ENCODE measurements at places on chromosomes 2 and 18.

DNA sequence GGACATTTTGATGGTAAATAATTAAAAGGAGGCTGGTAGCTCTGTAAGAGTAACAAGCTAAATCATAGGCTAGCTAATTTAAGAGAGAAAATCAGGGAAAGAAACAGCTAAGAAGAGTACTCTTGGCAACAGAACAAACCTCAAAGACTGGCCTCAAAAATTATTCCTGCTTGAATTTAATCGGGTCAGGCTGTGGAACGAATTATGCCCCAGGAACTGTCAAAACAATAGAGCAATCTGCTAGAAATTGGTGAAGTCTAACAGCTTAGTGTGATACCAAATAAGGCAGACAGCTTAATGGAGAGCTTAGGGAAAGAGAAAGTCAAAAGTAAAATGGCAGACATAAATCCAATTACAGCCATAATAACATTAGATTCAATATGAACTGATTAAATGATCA is 215.7 kb downstream of the MREG start:
- no peak for DNase-seq

GRCh38 chr2:148508878-148509287 is 135.7 kb upstream of the EPC2 start:
- DNase-seq = no peak

GRCh38 chr2:209629597-209629996 is 142.0 kb upstream of the UNC80 start:
- no peak for DNase-seq

DNA sequence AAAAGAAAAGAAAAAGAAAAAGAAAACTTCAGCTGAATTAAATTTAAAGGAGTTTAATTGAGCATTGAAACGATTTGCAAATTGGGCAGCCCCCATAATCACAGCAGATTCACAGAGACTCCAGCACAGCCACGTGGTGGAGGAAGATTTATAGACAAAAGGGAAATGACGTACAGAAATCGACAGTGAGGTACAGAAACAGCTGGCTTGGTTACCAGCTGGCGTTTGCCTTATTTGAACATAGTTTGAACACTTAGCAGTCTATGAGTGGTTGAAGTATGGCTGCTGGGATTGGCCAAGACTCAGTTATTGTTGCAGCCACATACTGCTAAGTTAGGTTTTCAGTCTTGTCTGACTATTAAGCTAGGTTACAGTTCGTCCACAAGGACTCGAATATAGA is 312.2 kb upstream of the SLC14A2 start:
- DNase-seq = no peak

DNA sequence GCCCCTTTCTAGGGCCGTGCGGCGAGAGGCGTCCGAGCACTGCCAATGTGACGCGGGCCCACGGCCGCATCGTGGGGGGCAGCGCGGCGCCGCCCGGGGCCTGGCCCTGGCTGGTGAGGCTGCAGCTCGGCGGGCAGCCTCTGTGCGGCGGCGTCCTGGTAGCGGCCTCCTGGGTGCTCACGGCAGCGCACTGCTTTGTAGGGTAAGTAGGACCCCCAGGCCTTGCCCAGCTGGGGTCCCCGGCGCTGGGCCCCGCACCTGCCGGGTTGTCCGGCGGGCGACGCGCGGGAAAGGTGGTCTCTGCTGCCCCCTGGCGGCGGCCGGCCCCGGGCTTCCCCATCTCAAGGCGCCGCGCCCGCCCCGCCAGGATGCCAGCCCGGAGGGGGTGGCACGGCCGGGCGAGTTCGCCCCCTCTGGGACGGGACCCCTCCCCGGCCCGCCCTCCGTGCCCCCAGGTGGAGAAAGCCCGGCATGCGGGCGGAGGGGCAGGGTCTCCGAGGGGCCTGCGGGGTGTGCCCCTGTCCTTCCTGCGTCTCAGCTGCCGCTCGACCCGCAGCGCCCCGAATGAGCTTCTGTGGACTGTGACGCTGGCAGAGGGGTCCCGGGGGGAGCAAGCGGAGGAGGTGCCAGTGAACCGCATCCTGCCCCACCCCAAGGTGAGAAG is 1.9 kb downstream of the PRSS56 start:
- DNase-seq = peak; percentile 26

DNA sequence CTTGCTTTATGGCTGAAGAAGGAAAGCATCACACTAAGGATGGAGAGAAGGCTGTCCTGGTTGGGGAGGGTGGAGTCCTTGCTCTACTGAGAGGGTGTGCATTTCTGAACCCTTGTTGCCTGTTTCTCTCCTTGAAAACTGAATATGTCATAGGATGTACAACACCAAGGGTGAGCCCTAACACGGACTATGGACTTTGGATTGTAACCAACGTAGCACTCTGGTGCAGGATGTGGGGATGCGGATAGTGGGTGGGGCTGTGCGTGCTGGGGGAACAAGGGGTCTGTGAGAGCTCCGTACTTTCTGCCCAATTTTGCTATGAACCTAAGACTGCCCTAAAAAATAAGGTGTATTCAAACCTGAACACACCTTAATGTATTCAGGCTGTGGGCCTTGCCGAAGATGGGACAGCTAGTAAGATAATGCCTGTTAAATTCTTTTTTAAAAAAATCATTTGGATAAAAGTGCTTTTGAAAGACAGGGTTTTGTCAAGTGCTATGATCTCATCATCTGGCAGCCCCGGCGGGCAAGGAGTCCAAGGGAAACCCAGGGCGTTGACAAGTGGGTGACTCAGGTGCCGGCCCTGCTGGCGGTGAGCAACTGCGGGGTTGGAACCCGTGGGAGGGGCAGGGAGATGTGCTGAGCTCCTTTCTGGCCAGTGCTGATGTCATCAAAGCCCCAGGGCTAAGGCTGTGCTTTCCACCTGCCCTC is 54.0 kb downstream of the GATA6 start:
- DNase-seq = no peak

DNA sequence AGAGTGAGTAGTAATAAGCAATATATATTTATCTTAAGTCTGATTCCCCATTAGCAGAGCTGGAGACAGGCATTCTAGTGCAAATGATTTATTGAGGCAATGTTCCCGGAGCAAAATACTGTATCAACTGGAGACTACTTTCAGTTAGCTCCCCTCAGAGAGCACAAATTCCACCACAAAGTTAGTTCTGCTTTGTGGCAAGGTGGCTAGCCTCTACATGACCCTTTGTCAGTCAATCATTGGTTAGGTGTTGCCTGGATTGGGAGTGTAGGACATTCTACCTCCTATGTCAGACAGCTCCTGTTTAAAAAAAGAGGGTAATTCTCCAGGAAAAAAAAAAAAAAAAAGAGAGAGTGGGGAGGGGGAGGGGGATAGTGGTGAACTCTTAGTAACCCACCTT is 402.2 kb downstream of the NR4A2 start:
- no peak for DNase-seq

DNA sequence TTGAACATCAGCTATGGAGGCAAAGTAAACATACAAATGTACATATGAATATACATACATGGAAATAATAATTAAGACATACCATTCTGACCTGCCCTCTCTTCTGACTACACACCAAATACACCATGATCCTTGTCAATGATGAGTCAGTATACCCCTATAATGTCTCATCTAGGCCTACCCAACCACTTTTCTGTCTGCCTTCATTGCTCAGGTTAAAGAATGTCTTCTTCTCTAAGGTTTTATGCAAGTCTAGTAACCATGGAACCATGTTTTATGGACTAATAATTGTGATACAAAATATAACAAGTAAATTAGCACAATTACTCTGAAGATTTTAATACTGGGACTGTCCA is 128.7 kb downstream of the NCKAP5 start:
- DNase-seq = no peak

GRCh38 chr2:2621855-2622254 is 290.8 kb upstream of the MYT1L start:
- no peak for DNase-seq

- no peak for DNase-seq
These were observed 31.4 kb upstream of the RHOB start for GRCh38 chr2:20415511-20415918.

DNA sequence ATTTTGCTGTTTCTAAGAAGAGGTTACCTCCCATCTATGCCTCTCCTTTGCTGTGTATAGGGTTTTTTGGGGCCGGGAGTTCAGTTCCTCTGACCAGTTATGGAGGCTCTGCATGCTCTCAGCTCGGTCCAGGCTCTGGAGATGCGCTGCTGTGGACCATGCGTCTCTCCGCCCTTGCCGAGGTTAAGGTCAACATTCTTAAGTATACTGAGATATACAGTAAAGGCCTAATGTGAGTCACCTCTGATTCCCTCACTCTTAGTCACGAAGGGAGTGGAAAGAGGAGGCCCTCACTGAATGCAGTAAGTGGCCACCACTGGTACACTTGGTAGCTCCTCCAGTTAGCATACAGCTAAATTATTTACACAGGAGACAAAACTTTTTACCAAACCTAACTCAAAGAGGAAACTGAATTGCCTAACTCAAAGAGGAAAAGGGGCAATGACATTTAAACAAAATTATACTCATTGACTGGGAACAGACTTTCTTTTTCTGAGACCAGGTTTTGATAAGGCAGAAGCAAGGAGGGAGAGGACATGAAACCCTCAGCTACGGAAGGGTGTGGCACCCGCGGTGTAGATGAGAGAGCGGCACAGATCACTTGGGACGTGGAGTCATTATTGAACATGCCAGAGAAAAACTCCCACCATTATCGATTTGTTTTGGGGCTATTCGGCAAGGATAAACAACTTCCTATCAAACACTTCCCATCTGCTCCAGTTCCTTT is 98.7 kb downstream of the COPS8 start:
- DNase-seq = no peak

GRCh38 chr2:118838741-118839455 is 8.6 kb downstream of the EN1 start:
- DNase-seq = no peak

- DNase-seq = peak; percentile 16
These were observed 710 bp upstream of the TMSB10 start for GRCh38 chr2:84904717-84905174.

- DNase-seq = no peak
These were observed 1655.6 kb downstream of the DPP10 start for GRCh38 chr2:116098049-116098448.

GRCh38 chr18:68942230-68942629 is 144.3 kb downstream of the CCDC102B start:
- DNase-seq = no peak

DNA sequence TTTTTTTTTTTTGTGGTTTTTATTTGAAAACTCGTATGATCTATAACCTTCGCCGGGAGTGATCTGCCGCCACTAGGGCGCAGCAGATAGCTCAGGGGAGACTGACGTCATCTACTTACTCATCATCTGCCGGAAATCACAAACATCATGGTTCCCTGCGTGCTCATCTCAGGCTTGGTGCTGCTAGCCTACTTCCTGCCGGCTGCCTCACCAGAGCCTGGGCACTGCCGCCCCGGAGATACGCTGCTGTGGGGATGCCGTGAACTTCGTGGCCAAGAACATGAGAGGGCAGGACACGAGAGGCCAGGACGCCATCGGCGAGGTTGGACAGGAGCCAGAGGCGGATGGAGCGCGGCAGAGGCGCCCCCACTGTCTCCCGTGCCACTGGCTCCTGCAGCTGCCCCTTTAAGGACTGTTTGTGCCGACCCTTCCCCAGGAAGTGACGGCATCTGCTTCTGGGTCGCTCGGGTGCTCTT is 68.8 kb downstream of the DOK6 start:
- no peak for DNase-seq

DNA sequence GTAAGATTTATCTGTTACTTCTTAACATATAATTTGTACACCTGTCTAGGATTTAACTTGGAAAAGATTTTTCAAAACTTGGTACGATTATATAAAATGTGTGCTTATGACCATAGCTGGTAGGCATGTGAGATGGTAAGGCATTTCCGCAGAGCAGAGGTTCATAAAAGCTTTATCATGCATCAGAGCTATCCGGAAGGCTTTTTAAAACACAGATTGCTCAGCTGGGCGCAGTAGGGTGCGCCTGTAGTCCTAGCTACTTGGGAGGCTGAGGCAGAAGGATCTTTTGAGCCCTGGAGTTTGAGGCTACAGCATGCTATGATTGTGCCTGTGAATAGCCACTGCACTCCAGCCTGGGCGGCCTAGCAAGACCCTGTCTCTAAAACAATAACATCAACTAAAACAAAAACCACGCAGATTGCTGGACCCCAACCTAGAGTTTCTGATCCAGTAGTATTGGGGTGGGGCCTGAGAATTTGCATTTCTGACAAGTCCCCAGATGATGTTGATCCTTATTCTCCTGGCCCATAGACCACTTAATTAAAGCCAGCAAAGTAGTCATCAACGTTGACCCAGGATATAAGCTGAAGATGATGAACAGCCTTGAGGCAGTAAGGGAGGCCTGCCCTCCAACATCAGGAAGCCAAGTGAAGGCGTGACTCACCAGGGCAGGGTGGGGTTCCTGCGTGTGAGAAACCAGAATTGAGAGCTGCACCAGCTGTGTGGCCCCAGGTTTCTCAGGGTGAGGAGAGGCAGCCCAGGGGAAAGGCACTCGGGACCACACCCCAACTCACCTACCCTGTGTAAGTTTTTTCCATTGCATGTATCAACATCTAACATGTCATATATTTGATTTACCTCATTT is 21.6 kb upstream of the SLC20A1 start:
- no peak for DNase-seq

- no peak for DNase-seq
These were observed 431 bp upstream of the EIF5B start for GRCh38 chr2:99336804-99337112.

- peak; percentile 28 for DNase-seq
These were observed 644 bp upstream of the QPCT start for GRCh38 chr2:37343537-37344434.

GRCh38 chr18:23735021-23735464 is 45.8 kb downstream of the LAMA3 start:
- no peak for DNase-seq

DNA sequence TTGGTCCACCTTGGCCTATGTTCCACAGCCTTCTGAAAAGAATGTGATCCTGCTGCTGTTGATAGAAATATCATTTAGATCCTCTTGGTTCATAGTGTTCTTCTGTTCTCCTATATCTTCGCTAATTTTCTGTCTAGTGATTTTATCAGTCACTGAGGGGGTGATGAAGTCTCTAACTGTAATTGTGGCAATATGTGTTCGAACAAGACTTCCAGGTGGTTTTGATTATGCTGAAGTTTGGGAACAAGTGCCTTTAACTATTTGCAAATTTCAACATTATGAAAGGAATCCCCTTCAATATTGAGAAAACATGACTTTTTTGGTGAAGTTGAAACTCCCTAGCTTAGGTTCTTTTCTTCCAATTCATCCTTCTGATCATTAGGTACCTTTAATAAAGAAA is 140.4 kb downstream of the MTX2 start:
- DNase-seq = no peak

DNA sequence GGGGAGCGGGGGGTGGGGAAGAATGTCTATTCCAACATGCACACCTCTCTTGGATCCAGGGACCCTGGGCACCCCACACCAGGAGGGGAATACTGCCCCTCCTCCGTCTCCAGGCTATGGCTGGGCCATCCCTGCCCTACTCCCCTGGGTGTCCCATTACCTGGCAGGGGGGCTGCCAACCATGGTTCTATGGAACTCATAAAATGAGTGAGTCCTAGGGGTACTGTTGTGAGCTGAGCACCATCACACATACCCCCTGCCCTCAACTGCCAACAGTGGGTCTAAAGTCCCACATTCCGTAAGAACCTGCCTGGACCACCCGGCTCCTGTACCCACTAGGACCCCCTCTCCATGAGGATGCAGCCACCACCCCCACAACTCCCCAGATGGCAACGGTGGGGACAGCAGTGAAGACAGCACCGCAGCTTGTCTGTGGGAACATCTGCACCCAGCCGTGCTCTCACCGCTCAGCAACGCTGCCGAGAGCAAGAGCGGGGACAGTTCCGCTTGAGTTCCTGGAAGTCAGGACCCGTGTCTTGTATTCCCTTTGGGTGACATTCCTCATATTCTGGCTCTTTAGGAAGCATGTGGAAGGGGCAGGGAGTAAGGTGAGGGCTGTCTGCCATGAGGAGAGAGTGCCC is 41.5 kb downstream of the BIN1 start:
- no peak for DNase-seq
